ENCODE measurements at places on chromosomes 1 and 21.

GRCh38 chr1:159509440-159510228, 26.2 kb downstream of the OR10J5 start:
- no peak for DNase-seq

GRCh38 chr1:185328255-185328654, 11.2 kb upstream of the IVNS1ABP start:
- no peak for DNase-seq

- DNase-seq, result no peak
Measured at GRCh38 chr1:30857964-30858363, 50.6 kb downstream of the SDC3 start.

DNA sequence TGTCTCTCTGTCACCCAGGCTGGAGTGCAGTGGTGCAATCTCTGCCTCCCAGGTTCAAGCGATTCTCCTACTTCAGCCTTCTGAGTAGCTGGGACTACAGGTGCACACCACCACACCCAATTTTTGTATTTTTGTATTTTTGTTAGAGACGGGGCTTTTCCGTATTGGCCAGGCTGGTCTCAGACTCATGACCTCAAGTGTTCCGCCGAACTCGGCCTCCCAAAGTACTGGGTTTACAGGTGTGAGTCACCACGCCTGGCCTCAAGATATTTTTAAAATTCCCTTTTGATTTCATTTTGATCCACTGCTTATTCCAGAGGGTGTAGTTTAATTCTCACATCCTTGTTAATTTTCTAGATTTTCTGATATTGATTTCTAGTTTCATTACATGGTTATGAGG, 3.8 kb downstream of the IFI44L start:
- DNase-seq, result no peak

GRCh38 chr21:41419921-41420862, 5.8 kb upstream of the MX1 start:
- DNase-seq, result peak; percentile 40

DNA sequence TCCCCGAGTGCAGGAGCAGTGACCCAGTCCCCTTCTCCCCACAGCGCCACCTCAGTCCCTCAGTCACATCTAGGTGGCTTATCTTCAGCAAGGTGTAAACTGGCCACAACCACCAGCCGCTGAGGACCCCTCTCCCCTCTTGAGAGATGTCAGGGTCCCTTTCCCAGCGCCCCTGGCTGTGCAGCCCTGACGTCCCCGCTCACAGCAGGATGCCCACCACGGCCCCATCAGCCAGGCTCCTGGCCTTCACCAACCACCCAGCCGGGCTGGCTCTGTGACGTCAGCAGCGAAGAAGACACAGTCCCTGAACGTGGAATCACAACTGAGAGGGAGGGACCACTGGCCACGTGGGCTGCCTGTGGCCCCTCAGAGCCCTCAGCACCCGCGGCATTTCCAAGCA, 249.4 kb downstream of the NPHP4 start:
- no peak for DNase-seq

GRCh38 chr1:5424802-5425703, 567.2 kb downstream of the NPHP4 start:
- DNase-seq, result no peak

GRCh38 chr1:85303440-85304162, 27.2 kb upstream of the BCL10 start:
- no peak for DNase-seq

- peak; percentile 72 for DNase-seq
Measured at GRCh38 chr1:227356620-227357146, 38.4 kb upstream of the CDC42BPA start.

DNA sequence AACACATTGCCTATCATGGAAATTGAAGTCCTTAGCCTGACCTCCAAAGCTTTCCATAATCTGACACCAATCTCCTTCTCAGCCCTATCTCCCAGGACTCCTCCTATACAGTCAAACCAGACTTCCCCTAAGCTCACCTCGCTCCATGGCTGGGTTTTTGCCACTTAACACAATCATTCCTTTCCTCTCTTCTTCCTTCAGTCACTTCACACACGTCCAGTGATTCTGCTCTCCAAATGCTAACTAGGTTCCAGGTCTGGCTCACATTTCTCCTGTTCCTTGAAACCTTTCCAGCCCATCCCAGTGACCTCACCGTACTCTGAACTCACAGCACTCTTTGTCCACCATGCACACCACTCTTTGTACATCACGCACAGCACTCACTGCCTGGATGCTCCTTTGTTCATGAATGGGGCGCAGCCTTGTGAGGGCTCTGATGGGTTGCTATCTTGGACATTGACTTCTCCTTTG, 98.4 kb downstream of the GLUL start:
- no peak for DNase-seq
